ENCODE measurements at places on chromosomes 16 and 17. TPM values are rescaled to one million over a fixed set of nuclear protein-coding genes. Genes with fewer than 3 reads are reported as not detected.

STUB1 gene
- total RNA-seq, result 37.3 TPM

KRT27 gene
- total RNA-seq, result not detected

KRTAP9-8 gene
- not detected for total RNA-seq

GPR139 gene
- not detected for total RNA-seq

MT3 gene
- total RNA-seq, result not detected

MPP2 gene
- total RNA-seq, result 0.13 TPM

DNA sequence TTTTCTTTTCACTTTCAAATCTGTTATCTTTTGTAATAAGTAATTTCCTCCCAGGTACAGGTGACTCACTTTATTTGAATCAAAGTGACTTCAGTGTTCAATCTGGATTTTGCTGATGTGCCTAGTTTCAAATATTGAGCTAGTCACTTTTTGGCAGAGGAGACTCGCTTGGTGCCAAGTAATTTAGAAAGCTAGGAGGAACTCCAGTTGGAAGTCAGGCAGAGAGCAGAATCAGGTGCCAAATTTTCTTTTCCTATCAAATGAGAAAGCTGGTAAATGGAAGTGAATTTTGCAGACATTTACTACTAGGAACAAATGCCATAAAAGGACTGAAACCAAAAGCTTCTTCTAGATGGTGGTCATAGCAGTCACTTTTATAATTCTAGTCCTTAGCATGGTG, 656.0 kb upstream of the KIF2B start:
- no peak overlapping the region for H3K27ac ChIP-seq
- H3K36me3 ChIP-seq, result no peaks in the 10 kb centered on the region
- no peaks in the 10 kb centered on the region for H3K27me3 ChIP-seq
- H3K4me3 ChIP-seq, result no peak overlapping the region
- no peaks in the 10 kb centered on the region for H3K4me1 ChIP-seq

DNA sequence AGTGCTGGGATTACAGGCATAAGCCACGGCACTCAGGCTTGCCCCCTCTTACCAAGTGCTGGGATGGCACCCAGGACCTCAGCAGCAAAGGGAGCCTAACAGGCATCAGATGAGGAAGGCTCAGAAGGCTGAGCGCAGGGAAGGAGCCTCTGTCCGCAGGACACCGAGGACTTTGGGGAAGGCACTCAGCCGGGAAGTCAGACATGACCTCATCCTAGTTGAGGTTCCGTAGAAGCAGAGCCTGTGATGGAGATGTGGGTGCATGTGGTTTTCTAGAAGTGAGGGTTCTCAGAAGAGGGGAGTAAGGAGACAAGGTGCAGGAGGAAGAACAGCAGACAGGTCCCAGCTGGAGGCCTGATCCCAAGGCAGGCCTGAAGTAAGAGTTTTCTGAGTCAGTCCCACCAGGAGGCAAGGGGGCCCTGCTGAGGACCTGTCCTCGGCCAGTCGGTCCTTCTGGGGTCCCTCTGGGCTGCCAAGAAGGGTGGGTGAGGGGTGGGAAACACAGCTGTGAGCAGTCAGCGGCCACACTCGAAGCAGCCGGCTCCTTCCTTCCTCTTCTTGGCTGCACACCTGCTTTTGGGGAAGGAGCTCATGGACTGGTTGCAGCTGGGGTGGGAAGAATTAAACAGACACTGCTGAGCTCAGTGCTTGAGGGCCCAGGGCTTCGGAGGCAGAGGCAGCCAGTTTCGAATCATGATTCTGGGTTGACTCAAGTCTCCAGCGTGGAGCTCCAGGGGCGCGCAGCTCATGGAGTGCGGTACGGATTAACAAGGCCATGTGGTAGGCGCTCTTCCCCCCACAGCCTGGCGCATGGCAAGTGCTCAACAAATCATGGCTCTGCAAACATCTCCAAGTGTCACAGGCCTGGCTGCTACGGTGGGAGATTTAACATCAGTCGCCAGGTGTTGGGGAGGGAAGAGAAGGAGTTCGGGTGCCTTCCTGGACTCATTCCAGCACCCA, 38.9 kb upstream of the SNN start:
- H3K4me3 ChIP-seq, result no peak overlapping the region
- H3K4me1 ChIP-seq, result no peaks in the 10 kb centered on the region
- H3K36me3 ChIP-seq, result no peaks in the 10 kb centered on the region
- no peak overlapping the region for H3K27ac ChIP-seq

GRCh38 chr16:64983963-64984362, 137.9 kb downstream of the CDH11 start:
- H3K27me3 ChIP-seq, result no peaks in the 10 kb centered on the region
- no peak overlapping the region for H3K4me3 ChIP-seq
- DNase-seq, result no peak
- no peak overlapping the region for H3K27ac ChIP-seq

DNA sequence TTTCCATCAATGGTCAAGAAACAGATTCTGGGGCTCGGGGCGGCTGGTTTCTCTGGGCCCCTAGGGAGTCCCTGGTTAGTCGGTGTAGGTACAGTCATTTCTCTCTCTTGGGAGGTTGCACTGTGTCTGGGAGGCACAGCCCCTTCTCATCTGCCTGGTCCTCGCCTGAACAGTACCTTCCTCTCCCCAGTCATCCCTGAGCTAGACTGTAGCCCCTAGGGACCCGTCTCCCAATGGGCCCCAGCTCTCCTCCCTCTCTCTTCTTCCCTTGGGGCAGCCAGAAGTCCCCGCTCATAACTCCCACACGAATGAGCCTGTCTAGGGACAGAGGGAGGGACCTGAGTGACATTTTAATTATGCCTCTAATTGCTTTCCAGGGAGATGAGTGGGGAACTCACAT, 20.2 kb upstream of the CPSF4L start:
- peaks cover 28% of the 10 kb centered on the region for H3K36me3 ChIP-seq
- DNase-seq, result no peak
- H3K27ac ChIP-seq, result no peak overlapping the region

DNA sequence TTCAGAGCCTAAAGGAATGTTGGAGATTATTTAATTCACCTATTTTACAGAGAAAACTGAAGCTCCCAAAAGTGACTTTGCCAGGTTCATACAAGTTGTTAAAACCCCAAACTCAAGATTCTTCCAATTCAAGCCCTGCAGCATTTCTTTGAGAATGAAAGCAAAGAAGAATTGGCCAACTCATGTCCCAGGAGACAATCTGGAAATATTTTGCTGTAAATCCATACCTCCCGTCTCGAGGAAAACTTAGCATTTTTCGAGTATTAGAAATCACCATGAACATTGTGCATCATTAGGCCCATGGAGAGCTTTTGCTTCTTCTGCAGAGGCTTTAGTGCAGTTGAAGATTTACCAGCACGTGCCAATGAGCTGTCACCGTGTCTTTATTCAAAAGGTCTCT, 176.4 kb upstream of the KCNJ16 start:
- H3K27ac ChIP-seq, result no peak overlapping the region
- no peaks in the 10 kb centered on the region for H3K27me3 ChIP-seq
- H3K4me1 ChIP-seq, result no peaks in the 10 kb centered on the region
- H3K4me3 ChIP-seq, result no peak overlapping the region

DNA sequence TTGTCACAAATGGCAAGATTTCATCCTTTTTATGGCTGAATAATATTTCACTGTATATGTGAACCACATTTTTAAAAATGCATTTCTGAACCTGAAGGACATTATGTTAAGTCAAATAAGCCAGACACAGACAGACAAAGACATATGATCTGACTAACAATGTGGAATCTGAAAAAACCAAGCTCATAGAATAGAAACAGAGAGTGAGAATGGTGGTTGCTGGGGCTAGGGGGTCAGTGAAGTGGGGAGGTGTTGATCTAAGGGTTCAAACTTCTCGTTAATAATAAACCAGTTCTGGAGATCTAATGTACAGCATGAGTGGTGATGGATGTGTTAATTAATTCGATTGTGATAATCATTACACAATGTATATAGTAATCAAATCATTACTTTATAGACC, 475.1 kb downstream of the WWOX start:
- no peak overlapping the region for H3K27ac ChIP-seq
- no peaks in the 10 kb centered on the region for H3K36me3 ChIP-seq
- no peaks in the 10 kb centered on the region for H3K27me3 ChIP-seq
- H3K4me1 ChIP-seq, result no peaks in the 10 kb centered on the region

DNA sequence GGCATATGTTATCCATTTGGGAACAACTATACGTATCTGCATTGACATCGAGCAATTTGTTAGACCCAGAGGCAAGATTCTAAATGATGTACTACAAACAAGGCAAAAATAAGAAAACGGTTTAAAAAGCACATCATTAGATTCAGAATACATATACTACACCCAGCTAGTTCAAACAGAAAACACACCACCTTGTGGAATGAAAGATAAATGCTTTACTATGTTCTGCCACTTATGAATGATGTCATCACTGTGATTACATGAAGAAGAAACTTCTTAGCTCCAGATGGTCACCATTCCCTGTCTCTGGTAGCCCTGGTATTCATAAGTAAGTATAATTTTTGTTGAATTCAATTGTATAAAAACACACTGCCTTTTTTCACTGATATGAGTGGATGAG, 7.8 kb downstream of the NACA2 start:
- no peak overlapping the region for H3K4me3 ChIP-seq
- H3K27me3 ChIP-seq, result no peaks in the 10 kb centered on the region
- peaks cover 10% of the 10 kb centered on the region for H3K4me1 ChIP-seq
- no peak overlapping the region for H3K27ac ChIP-seq
- no peak for DNase-seq
- H3K36me3 ChIP-seq, result no peaks in the 10 kb centered on the region

DNA sequence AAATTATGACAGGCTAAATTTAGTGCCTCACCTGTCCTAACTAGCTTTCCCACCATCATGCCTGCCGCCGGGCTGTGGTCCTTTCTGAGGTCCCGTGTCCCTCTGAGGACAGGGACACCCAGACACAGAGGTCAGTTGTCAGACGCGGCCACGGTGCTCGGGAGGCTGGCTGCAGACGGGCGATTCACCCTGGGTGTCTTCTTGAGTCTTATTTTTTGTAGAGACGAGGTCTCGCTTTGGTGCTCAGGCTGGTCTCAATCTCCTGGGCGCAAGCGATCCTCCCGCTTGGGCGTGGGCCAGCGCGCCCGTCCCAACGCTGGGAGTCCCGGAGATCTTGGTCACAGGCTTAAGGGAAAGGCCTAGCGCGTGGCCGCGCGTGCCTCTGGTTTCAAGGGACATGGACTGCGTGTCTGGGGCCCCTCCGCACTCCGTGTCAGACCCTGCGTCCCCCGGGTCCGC, 797 bp upstream of the RAB11FIP3 start:
- no peaks in the 10 kb centered on the region for H3K4me1 ChIP-seq
- peak overlapping the region; percentile 92 for H3K27ac ChIP-seq
- H3K27me3 ChIP-seq, result no peaks in the 10 kb centered on the region
- no peaks in the 10 kb centered on the region for H3K36me3 ChIP-seq
- peak overlapping the region; percentile 62 for H3K4me3 ChIP-seq

- H3K27ac ChIP-seq, result no peak overlapping the region
- DNase-seq, result no peak
- H3K4me1 ChIP-seq, result no peaks in the 10 kb centered on the region
- H3K4me3 ChIP-seq, result no peak overlapping the region
These were observed 202.8 kb upstream of the FOXF1 start for GRCh38 chr16:86307514-86307903.

DNA sequence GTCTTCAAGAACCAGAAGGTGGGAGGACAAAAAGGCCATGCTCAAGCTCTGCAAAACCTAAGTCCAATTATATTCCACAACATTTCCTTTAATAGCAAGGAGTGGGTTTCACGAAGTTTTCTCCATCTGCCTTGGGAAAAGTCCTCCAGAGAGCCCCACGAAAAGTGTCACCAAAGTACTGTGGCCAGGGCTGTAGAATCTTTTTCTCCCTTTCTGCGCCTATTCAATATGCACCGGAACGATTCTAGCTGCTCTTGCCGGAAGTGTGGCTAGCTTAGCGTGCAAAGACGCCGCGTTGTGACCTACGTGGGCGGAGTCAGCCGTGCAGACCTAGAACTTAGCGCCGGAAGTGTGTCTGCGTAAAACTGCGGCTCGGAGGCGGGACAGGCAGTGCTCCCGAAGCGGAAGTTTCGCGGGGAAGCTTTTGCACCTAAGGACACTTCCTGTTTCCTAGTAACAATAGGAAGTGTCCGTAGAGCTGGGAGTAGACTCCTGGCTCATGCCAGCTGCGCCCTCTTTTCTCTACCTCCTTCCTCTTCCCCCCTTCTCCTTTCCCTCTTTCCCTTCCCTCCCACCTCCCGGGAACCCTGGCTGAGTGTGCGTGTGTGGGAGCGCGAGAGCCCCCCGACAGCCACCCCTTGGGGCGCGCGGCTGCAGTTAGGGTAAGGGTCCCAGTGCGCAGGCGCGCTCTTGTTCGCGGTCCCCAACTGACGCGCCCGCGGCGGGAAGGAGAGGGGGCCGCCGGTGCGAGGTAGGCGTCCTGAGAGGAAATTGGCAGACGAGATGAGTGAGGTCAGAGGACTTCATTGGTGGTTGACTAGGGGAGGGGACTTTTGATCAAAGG, at the start of the genes ZNF646 and ZNF668:
TSS of gene ZNF646 (plus strand) at position 453 of the 844 bp plus-strand sequence. CDS start 1,903 bp downstream, outside the sequence.
TSS of gene ZNF668 (minus strand) at position 271 of the 844 bp plus-strand sequence. CDS start 9,781 bp downstream, outside the sequence.
- peak within 1 kb of the TSS; percentile 98 for H3K4me3 ChIP-seq
- DNase-seq, result peak; percentile 99

- no peak for DNase-seq
- no peak overlapping the region for H3K4me3 ChIP-seq
- no peaks in the 10 kb centered on the region for H3K4me1 ChIP-seq
- no peak overlapping the region for H3K27ac ChIP-seq
These were observed 196.8 kb downstream of the CNTNAP4 start for GRCh38 chr16:76474048-76474447.

- H3K27me3 ChIP-seq, result no peaks in the 10 kb centered on the region
- DNase-seq, result peak; percentile 96
- peak within 1 kb of the TSS; percentile 80 for H3K27ac ChIP-seq
- no peaks in the 10 kb centered on the region for H3K4me1 ChIP-seq
- H3K4me3 ChIP-seq, result peak within 1 kb of the TSS; percentile 96
These were observed at the start of gene MRM1 for GRCh38 chr17:36601303-36602029. Gene MRM1, plus strand, starts transcription at chr17:36601583. Its CDS starts 228 bp downstream, at chr17:36601811.

DNA sequence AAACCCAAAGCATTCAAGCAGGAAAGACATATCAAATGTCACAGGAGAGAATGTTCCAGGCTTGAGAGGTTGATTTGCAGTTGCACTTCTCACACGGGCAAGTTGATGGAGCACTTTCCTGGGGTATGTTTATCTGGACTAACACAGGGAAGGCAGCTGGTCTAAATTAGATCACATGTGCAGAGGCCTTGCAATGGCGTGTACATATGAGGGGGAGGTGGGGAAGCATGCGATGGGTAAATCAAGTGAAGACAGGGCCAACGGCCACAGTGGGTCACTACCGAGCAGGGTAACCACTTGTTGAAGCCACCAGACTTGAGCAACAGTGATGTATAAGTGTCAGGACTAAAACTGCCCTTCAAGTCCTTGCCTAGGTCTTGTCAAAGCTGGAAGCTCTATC, 156.6 kb upstream of the MAF start:
- no peaks in the 10 kb centered on the region for H3K4me1 ChIP-seq
- H3K36me3 ChIP-seq, result no peaks in the 10 kb centered on the region

DNA sequence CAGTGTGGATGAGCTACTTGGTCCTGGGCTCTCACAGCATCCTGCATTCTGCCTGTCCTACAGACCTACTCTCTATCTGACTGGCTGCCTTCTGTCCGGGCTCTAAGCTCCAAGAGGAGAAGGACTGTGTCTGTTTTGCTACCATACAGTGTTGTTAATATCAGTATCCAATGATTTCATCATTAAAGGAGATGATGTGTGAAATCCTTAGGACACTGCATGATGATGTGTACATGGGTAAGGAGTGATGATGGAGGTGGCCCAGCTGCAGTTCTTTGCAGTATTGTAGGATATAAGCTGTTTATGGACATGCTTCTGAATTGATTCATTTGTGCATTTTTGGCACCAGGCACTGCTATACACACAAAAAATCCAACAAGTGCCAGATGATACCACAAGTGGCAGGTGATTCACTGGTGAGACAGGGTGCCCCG, 536.9 kb upstream of the CDH11 start:
- no peaks in the 10 kb centered on the region for H3K27me3 ChIP-seq
- H3K36me3 ChIP-seq, result no peaks in the 10 kb centered on the region
- no peak overlapping the region for H3K4me3 ChIP-seq

- DNase-seq, result peak; percentile 38
- H3K27me3 ChIP-seq, result no peaks in the 10 kb centered on the region
These were observed 18.9 kb downstream of the LGALS9 start for GRCh38 chr17:27649929-27650328.
